ENCODE measurements at places on chromosomes 1 and 21.

GRCh38 chr1:55706397-55706796, 491.2 kb upstream of the USP24 start:
- DNase-seq: no peak

GRCh38 chr1:156663178-156663577, 14.0 kb downstream of the NES start:
- no peak for DNase-seq

GRCh38 chr1:56561227-56562019, 17.9 kb downstream of the PLPP3 start:
- DNase-seq: no peak

- DNase-seq: no peak
These were observed 119.7 kb upstream of the WNT4 start for GRCh38 chr1:22262583-22262982.

GRCh38 chr1:156746728-156747631, 4.5 kb downstream of the HDGF start:
- peak; percentile 94 for DNase-seq

DNA sequence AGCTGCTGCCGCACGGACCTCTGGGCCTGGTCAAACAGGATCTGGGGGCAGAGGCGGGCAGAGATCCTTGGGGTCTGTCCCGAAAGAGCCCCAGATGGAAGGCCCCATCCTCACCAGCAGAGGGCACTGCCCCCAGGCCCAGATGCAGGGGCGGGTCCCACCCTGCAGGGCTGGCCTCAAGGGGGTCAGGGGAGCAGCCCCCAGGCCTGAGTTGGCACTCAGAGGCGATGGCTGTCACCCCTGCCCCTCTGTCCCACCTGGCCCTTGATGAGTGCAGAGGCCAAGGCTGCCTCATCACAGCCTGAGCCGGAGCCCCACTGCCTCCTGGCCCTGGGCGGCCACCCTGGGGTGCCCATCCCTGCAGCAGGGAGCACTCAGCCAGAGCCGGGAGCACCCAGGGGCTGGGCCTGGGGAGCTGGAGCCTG, 5.7 kb downstream of the ACAP3 start:
- DNase-seq: no peak

Measured in mesothelial cell of epicardium (in vitro differentiated cells).